ENCODE measurements at places on chromosomes 1 and 21. TPM values are rescaled to one million over a fixed set of nuclear protein-coding genes. Genes with fewer than 3 reads are reported as not detected.

The FCN3 gene
- polyA plus RNA-seq: 34.6 TPM

The SPATA46 gene
- not detected for polyA plus RNA-seq

The GJA8 gene
- polyA plus RNA-seq: not detected

The CYYR1 gene
- polyA plus RNA-seq: 11.6 TPM

The PTGFR gene
- polyA plus RNA-seq: 0.13 TPM

The SFN gene
- 0.05 TPM for polyA plus RNA-seq

The ZNF683 gene
- not detected for polyA plus RNA-seq

The OR2W3 gene
- polyA plus RNA-seq: 0.07 TPM

The RNU1-2 gene
- not detected for polyA plus RNA-seq

The CYP4Z1 gene
- polyA plus RNA-seq: 0.15 TPM

The GJA9 gene
- polyA plus RNA-seq: not detected

The TMPRSS15 gene
- not detected for polyA plus RNA-seq

The ACTL8 gene
- polyA plus RNA-seq: not detected

The ANKRD45 gene
- polyA plus RNA-seq: not detected

The RHBDL2 gene
- 0.09 TPM for polyA plus RNA-seq

The SGIP1 gene
- 1.0 TPM for polyA plus RNA-seq

The TNFSF18 gene
- not detected for polyA plus RNA-seq

The G0S2 gene
- polyA plus RNA-seq: 49.9 TPM

The MAP3K7CL gene
- 3.3 TPM for polyA plus RNA-seq

The RNF186 gene
- 0.08 TPM for polyA plus RNA-seq

The HSD3B1 gene
- polyA plus RNA-seq: not detected

The CD1E gene
- polyA plus RNA-seq: 0.08 TPM

The HMGCS2 gene
- 14.1 TPM for polyA plus RNA-seq

The C1QC gene
- 10.4 TPM for polyA plus RNA-seq

The FTCD gene
- polyA plus RNA-seq: 0.09 TPM

The PERM1 gene
- polyA plus RNA-seq: 58.5 TPM

The TMEM269 gene
- 0.05 TPM for polyA plus RNA-seq

The TMCO4 gene
- polyA plus RNA-seq: 3.2 TPM

The OR2T5 gene
- not detected for polyA plus RNA-seq

The ANKRD65 gene
- polyA plus RNA-seq: 2.9 TPM

The OR2T11 gene
- polyA plus RNA-seq: not detected

The ZZZ3 gene
- polyA plus RNA-seq: 8.6 TPM

The DIRAS3 gene
- polyA plus RNA-seq: 0.18 TPM

The C1orf146 gene
- not detected for polyA plus RNA-seq

The IL24 gene
- polyA plus RNA-seq: 0.05 TPM

The HCRTR1 gene
- 0.27 TPM for polyA plus RNA-seq

The CTTNBP2NL gene
- polyA plus RNA-seq: 2.5 TPM

The BSND gene
- not detected for polyA plus RNA-seq

The ADAM15 gene
- polyA plus RNA-seq: 45.4 TPM

The FCRL2 gene
- polyA plus RNA-seq: not detected

The MUTYH gene
- polyA plus RNA-seq: 8.2 TPM

The LCE1A gene
- polyA plus RNA-seq: not detected

The OR2M3 gene
- not detected for polyA plus RNA-seq

All from psoas muscle (tissue), 8 donors.